Anterior cingulate cortex (tissue), 58 donors: ENCODE measurements at places on chromosomes 5 and 9.

- DNase-seq = no peak
Observed at GRCh38 chr5:41983284-41983683, 58.2 kb downstream of the FBXO4 start.

DNA sequence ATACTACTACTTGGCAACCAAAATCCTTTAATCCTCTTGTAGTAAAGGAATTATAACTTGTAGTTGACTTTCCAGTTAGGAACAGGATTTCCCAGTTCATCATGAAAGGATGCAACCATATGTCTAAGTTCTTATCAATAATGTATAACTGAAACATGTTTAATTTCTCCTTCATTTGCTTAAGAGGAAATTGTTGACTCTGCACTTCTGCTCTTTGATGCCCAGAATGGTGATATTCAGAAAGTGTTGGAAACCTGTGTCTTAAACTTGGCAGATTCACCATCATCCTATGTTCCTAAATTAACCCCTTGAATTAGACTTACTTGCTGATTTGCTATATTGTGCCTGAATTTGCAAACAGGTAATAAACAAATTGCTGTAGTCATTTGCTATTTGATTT is 201.5 kb downstream of the PTPRD start:
- DNase-seq = no peak

GRCh38 chr9:114384341-114384740 is 3.4 kb downstream of the AKNA start:
- DNase-seq = no peak

DNA sequence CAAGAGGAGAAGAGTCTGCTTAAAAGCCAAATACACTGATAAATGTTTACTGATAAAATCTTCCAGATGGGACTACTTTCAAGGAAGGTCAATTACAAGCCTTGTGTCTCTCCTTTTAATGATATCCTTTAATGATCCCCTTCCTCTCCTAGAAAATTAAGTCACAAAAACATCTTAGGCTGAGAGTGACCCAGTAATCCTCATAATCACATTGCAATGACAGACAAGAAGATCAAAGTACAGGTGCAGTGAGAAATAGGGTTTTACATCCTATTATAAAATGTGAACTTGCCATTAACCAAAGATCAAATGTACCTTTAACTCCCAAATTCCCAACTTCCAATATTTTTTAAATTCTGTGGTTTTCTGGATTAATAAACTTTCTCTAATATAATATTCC is 514.8 kb downstream of the RAB3C start:
- DNase-seq = no peak

DNA sequence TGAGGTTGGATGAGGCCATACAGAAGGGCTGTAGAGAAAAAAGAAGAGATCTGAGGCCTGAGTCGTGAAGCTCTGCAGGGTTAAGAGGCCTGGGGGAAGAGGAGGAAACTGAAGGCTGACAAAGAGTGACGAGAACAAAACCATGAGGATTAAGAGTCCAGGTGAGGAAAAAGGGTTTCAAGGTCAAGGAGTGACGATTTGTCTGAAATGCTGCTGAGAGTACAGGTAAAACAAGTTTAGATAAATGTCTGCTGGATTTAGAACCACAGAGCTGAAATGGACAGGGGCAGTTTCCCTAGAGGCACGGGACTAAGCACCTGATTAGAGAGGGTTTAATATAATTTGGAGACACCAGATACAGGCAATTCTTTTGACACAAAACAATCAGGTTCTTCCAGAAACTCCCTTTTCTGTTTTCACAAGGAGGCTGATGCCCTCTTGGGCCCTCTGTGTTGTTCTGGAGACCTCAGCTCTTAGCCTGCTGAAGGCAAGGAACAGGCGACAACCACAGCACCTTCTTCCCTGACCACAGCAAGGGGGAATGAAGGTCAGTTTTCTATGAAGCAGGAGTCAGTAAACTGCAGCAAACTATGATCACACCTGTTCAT is 14.6 kb upstream of the GCNT1 start:
- no peak for DNase-seq

- no peak for DNase-seq
Observed at GRCh38 chr9:129910628-129911567, 75.6 kb downstream of the USP20 start.

GRCh38 chr5:10509575-10509974 is 54.3 kb upstream of the ANKRD33B start:
- no peak for DNase-seq
